Natural killer cell treated with Interleukin-12 subunit alpha and Interleukin-12 subunit beta and Interleukin-15 and Interleukin-18, amount 100 ng/mL, for 72 hours (primary cell): ENCODE measurements at places on chromosomes 4 and X.

DNA sequence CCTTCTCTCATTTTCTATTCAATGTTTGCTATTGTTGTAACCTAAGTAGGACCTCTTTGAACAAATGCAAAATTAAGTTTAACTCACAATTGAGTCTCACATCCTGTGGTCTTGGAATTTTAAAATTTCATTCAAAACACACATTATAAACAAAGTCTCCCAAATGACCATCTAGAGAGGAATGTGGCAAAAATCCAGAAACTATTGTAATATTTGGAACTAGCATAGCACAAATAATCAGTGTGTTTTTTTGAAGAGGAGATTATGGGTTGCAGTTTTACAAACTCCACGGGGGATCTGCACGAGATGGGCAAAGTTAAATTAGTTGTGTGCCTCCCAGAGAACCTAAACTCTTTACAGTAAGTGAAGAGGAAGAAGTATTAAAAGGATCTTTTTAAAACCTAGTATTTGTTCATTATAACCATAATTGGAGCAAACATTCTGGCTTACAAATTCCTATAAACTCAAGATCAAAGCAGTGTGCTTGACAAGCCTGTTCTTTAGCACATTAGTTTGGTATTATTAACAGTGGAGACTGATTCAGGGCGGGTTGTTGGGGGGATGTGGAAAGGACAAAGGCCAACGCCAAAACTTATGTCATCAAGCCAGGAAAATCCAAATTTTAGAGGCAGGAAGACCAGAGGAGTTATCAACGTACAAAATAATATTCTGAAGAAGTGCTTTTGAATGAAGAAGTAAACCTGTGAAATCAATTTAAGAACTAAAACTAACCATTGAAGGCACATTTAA is 22.4 kb upstream of the RBPJ start:
- no peak for DNase-seq

GRCh38 chrX:39484159-39485068 is 613.3 kb downstream of the BCOR start:
- DNase-seq: no peak

DNA sequence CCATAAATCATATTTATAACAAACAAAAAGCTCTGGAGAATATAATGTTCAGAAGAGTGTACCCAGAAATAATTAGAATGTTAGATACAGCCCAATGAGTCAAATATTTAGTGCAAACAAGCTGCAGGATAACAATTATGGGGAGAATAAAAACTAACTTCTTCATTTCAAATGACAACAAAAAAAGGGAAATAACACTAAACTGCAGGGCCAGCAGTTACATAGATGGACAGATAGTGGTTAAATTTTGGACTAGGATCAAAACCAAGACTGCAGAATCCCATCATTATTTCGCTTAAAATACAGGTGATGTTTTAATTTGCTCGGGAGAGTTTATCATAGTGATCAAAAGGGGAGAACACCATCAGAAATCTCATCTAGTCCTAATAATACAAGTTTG is 617 bp upstream of the GPR34 start:
- no peak for DNase-seq

DNA sequence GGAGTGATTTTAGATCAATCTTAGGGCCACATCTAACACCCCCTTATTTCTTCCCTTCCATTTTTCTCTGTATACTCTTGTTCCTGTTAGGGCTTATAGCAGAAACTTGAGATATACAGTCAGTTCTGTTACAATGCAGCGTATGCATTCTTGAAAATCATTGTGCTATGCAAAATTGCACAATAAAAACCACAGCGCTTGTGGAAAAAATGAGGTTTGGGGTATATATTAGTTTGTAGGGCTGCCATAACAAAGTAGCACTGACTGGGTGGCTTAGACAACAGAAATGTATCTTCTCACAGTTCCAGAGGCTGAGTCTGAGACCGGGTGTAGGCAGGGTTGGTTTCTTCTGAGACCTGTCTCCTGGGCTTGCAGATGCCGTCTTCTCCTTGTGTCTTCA is 59.0 kb downstream of the WWC2 start:
- DNase-seq: no peak

DNA sequence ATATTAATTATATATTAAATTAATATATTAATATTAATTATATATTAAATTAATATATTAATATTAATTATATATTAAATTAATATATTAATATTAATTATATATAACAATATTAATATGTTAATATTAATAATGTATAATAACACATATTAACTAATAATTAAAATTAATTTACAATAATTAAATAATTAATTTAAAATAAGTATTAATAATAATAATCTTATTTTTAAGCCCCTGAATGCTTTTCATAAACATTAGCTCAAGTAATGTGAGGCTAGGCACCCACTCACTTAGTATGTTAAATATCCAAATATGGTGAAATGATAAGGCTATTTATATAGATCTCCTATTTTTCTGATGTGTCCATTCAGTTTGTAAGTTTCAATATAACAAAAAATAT is 26.9 kb downstream of the NKX6-1 start:
- no peak for DNase-seq

DNA sequence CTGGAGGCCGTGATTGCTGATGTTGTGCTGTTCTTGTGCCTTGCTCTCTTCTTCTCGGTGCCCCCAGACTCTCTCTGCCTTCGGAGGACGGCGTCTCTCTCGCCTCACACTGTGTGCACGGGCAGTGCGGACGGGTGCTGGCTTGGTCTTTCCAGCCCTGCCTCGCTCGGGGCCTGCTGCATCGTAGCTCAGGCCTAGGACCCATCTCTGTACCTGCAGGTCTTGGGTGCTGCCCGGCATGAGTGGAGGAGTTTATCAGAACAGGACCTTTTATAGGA is 18.2 kb downstream of the RGS12 start:
- DNase-seq: no peak

DNA sequence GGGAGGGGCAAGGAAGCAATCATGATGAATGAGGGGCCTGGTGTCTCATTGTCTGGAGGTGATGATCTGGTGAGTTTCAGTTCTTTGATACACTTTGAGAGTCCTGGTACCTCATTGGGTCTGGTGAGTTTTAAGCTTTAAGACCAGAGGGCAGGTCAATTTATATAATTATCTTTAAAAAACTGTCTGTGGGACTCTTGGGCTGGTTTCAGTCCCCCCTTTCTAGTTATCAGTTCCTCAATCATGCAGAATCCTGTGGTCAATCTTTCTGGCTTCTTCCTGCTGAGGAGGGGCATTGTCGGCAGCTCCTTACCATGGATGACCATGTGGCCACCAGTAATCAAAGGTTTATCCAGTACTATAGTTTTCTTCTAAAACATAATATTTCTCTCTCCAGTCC is 789.1 kb downstream of the PCDH18 start:
- DNase-seq: no peak
